Smooth muscle cell of the pulmonary artery (primary cell): ENCODE measurements at places on chromosomes 16 and 17. TPM values are rescaled to one million over a fixed set of nuclear protein-coding genes. Genes with fewer than 3 reads are reported as not detected.

Gene SLC25A10
- 5.5 and 8.6 TPM in 2 replicates for total RNA-seq

Gene SLC13A2
- total RNA-seq: not detected in 2 replicates

Gene TBC1D3E
- 0.65 TPM in 1 of 2 replicates, not detected in the other for total RNA-seq

Gene ANKRD40CL
- total RNA-seq: not detected in 2 replicates

Gene WFIKKN2
- 0.07 TPM in 2 replicates for total RNA-seq

Gene NME2
- 473 and 509 TPM in 2 replicates for total RNA-seq
